ENCODE measurements at places on chromosomes 3 and 15.

GRCh38 chr3:181176601-181177000 lies 187.1 kb upstream of the DNAJC19 start:
- DNase-seq, result peak; percentile 73

GRCh38 chr15:47460795-47461573 lies 256.3 kb upstream of the SEMA6D start:
- DNase-seq, result no peak

DNA sequence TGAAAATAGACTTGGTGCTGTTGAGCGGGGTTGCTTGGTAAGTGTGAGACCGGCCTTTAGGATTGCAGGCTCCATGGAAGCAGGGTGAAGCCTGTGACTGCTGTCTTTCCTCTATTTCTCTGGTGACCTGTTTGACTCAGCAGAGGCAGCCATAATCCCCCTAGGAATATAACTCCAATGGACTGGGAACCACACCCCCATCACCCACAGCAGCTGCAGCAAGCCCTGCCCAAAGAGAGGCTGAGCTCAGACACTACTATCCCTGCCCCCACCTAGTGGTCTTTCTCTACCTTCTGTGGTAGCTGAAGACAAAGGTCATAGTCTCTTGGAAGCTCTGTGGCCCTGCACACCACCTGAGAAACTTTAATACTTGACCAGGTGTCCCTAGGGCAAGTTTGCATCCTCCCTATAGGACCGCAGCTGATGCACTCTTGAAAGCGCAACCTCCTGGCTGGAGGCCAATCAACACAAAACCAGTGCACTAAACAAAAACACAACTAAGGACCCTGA lies 133.6 kb upstream of the MRPL3 start:
- DNase-seq, result no peak

- no peak for DNase-seq
Observed at GRCh38 chr3:89246326-89246725, 138.9 kb downstream of the EPHA3 start.

All from T47D (cell line).